ENCODE measurements at places on chromosomes 7 and 10. TPM values are rescaled to one million over a fixed set of nuclear protein-coding genes. Genes with fewer than 3 reads are reported as not detected.

The PHKG1 gene
- 0.71 TPM for polyA plus RNA-seq

The FFAR4 gene
- polyA plus RNA-seq: 0.09 TPM

The ZNF117 gene
- polyA plus RNA-seq: 20.0 TPM

DNA sequence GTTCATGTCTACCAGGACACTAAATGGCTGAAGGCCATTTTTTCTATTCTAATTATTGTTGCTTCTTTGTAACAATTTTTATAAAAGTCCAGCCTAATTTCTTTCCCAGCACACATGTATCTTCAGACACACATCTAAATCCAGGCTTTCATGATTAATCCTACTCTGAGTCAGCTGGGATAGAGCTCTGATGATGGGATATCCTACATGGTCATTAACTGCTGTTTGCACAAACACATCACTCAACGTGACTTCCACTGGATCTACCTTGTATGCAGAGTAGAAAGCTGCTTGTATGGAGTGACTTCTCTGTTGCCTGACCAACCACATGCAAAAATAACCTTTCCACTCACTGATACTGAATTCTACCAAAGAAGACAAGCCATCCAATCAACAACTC lies 260.9 kb downstream of the AHR start:
- H3K27ac ChIP-seq: no peak overlapping the region
- H3K4me3 ChIP-seq: no peak overlapping the region
- no peaks in the 10 kb centered on the region for H3K4me1 ChIP-seq
- no peaks in the 10 kb centered on the region for H3K27me3 ChIP-seq
- DNase-seq: no peak

DNA sequence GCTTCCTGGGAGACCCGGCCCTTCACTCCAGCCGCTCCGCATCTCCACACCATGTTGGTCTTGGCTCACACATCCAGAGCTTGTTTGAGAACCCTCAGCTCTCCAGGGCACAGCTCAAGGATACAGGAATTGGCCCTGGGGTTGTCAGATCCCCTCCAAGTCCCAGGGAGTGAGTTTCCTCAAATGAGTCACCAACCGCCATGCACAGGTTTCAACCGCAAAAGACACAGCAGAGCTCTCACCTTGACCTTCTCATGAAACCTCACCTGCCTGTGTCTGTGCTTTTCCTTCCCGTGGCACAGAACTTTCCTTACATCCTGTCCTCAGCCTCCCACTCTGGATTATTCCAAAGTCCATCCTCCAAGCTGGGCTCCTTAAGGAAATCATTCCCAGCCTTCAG lies 20.6 kb downstream of the AZGP1 start:
- no peaks in the 10 kb centered on the region for H3K27me3 ChIP-seq
- no peak overlapping the region for H3K4me3 ChIP-seq
- no peak for DNase-seq
- H3K36me3 ChIP-seq: no peaks in the 10 kb centered on the region
- peaks cover 20% of the 10 kb centered on the region for H3K4me1 ChIP-seq

DNA sequence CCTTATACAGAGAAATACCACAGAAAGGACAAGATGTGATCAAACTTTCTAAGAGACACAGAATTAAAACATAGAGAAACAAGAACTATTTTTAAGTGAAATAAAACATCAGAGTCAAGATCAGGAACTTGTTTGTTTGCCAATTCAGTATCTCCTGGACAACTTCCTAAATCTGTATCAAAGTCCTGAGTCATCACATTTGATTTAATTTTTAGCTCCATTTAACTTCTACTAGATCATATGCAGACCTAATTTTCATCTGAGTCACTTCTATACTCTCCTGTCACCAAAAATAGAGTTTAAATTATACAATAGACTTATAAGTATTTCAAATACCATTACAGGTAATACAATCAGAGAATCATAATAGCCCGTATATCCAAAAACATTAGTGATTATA lies 268.1 kb downstream of the PRKG1 start:
- H3K4me3 ChIP-seq: no peak overlapping the region
- no peaks in the 10 kb centered on the region for H3K36me3 ChIP-seq
- no peak for DNase-seq

DNA sequence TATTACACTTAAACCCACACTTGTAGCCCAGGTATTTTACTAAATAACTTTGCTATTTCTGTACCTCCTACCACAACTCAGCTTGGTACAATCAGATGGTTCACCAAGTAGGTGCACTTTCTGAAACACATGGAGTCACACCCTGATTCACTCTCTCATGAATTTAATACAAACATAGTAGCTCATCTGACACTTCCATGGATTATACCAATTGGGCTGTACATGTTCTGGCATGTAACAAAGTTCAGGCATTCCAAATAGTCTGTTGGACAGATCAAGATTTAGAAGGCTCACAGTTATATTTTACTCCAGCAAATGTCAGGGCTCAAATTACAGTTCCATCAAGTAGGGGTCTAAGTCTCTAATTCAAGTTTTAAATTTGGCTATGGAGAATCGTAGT lies 62.2 kb upstream of the RNF148 start:
- no peak overlapping the region for H3K27ac ChIP-seq
- H3K4me1 ChIP-seq: 0 out of 2 replicates have a peak, but pooled peaks cover 5% of the 10 kb centered on the region
- H3K27me3 ChIP-seq: no peaks in the 10 kb centered on the region

DNA sequence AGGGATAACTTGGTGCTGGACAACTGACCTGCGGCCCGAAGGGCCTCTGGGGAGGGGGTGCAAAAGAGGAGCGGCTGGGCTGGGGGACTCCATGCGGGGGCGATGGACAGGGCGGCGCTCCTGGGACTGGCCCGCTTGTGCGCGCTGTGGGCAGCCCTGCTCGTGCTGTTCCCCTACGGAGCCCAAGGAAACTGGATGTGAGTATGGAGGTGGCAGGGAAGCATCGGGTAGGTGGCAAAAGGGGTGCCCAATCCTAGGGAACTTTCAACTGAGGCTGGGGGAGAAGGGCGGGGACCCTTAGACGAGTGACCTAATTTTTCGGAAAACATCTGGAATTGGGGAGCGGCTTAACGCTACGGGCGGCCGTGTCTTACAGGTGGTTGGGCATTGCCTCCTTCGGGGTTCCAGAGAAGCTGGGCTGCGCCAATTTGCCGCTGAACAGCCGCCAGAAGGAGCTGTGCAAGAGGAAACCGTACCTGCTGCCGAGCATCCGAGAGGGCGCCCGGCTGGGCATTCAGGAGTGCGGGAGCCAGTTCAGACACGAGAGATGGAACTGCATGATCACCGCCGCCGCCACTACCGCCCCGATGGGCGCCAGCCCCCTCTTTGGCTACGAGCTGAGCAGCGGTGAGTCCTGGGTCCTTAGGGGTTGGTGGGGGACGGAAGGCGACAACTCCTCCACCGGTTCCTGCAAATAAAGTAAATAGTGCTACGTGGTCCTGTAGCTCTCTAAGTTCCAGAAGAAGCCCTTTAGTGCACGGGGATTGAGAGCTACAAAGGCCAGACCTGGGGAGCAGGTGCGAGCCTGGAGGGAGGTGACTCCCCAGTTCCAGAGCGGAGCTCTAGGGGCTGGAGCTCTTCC lies 622 bp downstream of the WNT16 start:
- DNase-seq: no peak
- H3K4me1 ChIP-seq: peaks cover 4% of the 10 kb centered on the region
- no peak overlapping the region for H3K4me3 ChIP-seq
- no peaks in the 10 kb centered on the region for H3K36me3 ChIP-seq
- H3K27ac ChIP-seq: no peak overlapping the region

DNA sequence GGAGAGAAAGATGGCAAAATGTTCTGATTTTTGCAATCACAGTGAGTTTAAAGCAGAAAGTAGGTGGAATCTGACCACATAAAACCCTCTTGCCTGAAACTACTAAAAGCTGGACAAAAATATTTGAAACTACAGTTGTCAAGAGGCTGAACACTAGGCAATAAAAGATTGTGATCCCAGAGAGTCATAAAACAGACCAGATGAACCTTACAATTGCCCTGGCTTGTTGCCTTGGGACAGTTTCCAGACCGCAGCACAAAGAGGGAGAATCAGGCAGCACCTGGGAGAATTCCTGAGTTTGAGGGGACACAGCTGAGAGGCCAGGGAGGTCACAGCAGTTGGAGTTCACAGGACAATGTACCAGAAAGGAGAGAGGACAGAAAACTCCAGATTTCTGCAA lies 107.3 kb upstream of the NANOS1 start:
- no peak for DNase-seq
- H3K36me3 ChIP-seq: no peaks in the 10 kb centered on the region
- H3K27ac ChIP-seq: no peak overlapping the region
- H3K27me3 ChIP-seq: peaks cover 15% of the 10 kb centered on the region
- H3K4me1 ChIP-seq: no peaks in the 10 kb centered on the region

DNA sequence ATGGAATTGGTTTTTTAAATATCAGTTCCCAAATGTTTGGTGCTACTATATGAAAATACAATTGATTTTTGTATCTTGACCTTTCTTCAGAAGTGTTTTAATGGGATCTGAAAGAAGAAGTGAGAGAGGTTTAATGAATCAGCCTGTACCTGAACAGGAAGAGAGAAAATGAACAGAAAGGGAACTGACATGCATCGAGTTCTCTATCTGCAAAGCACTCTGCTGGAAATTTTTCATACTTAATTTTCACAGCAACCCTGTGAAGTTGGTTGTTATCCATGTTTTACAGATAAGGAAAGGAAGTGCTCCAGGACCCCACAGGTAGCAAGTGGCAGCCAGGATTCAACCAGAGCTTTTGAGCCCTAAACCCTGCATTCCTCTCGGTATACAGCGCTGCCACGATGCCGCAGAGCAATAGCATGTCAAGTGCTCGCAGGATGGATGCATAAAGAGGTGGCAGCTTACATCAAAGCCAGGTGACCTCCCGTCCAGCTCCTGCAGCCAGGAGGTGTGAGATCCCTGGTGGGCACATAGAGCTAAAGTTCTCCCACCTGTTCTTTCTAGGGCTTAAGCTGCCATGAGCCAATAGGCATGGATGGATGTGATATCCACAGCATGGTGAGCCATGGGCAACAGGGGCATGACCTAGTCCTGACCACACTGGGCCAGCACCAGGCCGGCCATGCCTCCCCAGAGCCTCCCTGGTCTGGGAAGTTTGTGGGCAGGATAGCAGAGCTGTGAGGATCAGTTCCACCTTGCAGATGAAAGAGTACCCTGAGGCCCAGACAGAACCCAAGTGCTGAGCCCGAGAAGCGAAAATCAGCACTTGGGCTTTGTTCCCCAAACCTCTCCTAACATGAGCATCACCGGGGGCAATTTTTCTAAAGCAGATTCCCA lies 57.2 kb downstream of the CALML3 start:
- no peak for DNase-seq
- H3K4me3 ChIP-seq: no peak overlapping the region
- no peaks in the 10 kb centered on the region for H3K36me3 ChIP-seq
- no peaks in the 10 kb centered on the region for H3K27me3 ChIP-seq

DNA sequence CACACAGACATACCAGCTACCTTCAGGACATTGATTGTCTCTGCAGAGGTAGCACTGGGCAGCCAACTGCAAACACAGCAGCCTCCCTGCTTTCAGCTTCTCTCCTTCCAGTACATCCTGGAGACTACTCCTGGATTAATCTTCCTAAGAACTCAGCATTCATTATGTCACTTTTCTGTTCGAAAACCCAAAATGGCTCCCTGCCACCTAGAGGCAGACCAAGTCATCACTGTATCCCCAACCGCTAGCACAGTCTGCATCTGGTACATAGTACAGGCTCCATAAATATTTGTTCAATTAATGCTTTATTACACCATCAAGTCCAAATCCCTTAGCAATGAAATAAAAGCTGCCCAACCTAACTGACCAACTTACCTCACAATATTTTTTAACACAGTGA lies 5.0 kb upstream of the SEC31B start:
- no peaks in the 10 kb centered on the region for H3K27me3 ChIP-seq
- DNase-seq: no peak
- no peak overlapping the region for H3K4me3 ChIP-seq
- peaks cover 4% of the 10 kb centered on the region for H3K36me3 ChIP-seq

- H3K27me3 ChIP-seq: no peaks in the 10 kb centered on the region
- H3K4me1 ChIP-seq: peaks cover 15% of the 10 kb centered on the region
- no peak overlapping the region for H3K4me3 ChIP-seq
Observed at GRCh38 chr7:17027143-17027788, 145.5 kb upstream of the AGR3 start.

DNA sequence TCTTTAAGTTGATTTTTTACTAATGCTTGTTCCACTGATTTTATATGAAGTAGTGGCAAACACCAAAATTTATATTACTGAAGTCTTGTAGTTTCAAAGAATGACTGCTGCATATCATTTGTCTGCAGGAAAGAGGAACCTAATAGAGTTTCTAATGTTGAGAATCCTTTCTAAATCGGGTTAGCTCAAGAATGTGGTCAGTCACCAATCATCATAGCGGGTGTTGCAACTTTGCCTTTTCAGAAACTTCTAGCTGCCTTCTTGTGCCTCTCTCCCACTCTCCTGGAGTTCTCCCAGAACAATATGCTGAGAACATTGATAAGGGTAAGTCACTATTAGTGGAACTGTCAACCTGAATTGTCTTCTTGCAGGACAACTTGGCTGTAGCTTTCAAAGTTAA lies 524.8 kb upstream of the SORCS1 start:
- no peak overlapping the region for H3K27ac ChIP-seq
- no peaks in the 10 kb centered on the region for H3K27me3 ChIP-seq
- H3K4me1 ChIP-seq: no peaks in the 10 kb centered on the region
- H3K4me3 ChIP-seq: no peak overlapping the region
- no peaks in the 10 kb centered on the region for H3K36me3 ChIP-seq
- no peak for DNase-seq
